ENCODE measurements at places on chromosomes 1 and 21.

- DNase-seq = no peak
These were observed 38.2 kb downstream of the ZBTB17 start for GRCh38 chr1:15937706-15938168.

GRCh38 chr1:26814377-26814776, 12.1 kb upstream of the ZDHHC18 start:
- no peak for DNase-seq

DNA sequence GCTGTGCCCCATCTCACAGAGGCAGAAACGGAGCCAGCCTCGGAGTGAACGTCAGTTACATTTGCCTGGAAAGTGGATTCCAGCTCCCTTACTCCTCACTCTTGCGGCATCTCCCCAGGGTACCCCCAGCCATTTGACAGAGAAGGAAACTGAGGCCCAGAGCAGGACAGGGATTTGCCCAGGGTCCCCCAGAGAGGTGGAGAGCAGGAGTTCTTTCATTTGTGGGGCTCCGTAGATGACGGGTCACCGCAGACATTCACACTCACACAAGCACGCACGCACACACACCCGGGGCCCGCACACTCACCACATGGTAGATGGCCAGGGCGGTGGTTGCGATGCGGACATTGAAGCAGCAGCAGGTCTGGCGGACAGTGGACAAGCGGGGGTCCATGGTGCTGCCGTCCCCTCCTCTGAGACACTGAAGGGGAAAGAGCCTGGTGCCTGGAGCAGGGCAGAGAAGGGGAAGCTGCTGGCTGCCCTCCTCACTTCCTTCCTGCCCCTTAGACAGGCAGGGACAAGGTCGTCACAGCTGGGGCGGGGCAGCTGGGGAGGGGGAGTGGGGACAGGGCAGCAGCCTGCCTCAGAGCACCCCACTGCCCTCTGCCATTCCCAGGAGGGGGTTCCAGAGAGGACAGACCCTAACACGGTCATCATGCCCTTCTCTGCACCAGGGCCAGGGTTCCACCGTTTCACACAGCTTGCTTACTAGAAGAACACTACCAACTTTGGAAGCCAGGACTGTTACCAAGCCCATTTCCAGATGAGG, at the start of gene LAPTM5:
LAPTM5 (minus strand) TSS at position 423 of the 769 bp plus-strand sequence; CDS start at position 394, 29 bp downstream.
- no peak for DNase-seq

DNA sequence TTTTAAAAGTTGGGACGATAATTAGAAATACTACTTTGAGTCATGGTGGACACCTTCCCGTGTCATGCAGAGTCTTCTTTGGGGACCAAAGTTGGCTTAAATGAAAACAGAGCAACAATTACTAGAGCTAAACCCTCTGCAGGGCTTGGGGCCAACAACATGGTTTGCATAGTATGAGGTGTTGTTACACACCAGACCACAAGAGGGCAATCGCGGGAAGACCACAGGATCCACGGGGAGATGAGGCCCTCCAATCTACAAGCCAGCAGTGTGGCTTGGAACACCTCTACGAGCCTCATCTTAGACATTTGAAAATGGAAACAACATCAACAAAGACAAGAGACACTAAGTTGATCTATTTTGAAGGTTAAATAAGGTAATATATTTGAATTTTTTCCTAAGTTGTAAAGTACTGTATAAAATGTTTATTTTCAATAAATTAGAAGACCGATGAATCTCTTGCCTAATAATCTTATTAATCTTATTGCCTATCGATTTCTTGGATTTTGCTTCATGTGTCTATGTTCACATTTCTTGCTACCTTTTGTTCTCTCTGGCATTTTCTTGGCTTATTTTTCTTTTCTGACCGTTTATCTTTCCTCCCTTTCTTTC, 8.2 kb upstream of the SMCP start:
- peak; percentile 81 for DNase-seq

DNA sequence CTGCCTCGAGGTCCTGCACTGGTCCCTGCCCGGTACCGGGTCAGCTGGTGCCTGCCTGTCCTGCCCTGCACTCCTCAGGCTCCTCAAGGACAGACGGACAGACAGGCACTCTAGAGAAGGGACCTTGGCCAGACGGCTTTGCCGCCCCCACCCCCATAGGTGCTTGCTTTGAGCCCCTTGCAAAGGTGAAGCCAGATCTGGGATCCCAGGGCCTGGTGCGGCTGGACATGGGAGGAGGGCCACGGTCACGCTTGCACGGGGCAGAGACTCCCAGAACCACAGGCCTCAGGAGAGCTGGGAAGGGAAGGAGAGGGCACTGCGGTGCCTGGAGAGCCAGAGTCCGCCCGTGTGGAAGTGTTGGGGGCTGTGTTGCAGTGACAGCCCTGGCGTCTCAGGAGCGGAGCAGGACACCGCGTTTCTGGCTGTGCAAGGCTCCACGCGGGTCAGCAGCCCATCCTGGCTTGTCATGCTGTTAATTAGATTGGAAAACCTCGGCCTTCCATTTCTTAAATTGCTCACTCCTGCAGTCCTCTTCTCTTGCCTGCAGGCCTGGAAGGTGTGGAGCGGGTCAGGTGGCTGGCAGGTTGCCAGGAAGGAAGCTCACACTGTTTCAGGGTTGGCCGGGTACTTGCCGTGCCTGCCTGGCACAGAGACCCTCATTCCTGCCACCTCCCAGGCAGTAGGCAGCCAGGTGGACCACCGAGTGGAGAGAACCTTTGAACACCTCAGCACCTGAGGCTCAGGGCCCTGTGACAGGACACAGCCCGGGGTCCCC, 16.3 kb downstream of the COL18A1 start:
- DNase-seq = no peak

GRCh38 chr1:200866116-200866515, 6.7 kb upstream of the GPR25 start:
- peak; percentile 55 for DNase-seq

GRCh38 chr21:16605597-16605996, 875.8 kb downstream of the USP25 start:
- peak; percentile 49 for DNase-seq

DNA sequence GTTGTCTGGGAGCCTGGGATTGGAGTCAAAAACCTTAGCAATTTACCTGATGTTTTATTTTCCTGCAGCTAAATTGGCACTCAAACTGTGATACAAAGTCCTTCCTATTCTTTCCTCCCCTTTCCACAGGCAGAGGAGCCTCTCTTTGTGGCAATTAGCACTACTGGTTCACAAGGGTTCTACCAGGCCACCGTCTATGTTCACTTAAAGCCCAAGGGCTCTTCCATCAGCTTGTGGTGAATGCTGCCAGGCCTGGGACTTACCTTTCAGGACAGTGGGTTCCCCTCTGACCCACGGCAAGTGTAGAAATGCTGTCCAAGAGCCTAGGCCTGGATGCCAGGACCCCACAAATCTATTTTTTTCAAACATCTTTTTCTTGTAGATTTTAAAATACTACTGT, 251.9 kb upstream of the B3GALT2 start:
- no peak for DNase-seq

DNA sequence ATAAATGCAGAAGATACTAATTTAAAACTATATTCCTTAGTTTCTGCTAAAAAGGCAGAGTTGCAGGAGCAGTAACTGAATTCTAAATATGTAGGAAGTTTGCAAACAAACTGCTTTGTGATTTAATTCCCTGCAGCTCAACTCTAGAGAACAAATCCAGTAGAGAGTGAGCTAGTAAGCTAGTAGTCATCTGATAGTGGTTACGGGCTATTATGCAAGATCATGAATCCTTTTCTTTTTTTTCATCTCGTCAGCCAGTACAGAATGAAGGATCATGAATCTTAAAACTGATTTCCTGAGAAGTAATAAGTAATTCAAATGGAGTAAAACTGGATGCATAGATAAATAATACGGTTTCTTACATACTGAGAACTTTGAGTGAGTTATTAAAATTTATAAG, 3.3 kb downstream of the DPH5 start:
- peak; percentile 36 for DNase-seq

GRCh38 chr1:46094471-46095005, 37.9 kb downstream of the PIK3R3 start:
- DNase-seq = peak; percentile 26

GRCh38 chr1:201408176-201408833, 9.2 kb upstream of the LAD1 start:
- peak; percentile 85 for DNase-seq

DNA sequence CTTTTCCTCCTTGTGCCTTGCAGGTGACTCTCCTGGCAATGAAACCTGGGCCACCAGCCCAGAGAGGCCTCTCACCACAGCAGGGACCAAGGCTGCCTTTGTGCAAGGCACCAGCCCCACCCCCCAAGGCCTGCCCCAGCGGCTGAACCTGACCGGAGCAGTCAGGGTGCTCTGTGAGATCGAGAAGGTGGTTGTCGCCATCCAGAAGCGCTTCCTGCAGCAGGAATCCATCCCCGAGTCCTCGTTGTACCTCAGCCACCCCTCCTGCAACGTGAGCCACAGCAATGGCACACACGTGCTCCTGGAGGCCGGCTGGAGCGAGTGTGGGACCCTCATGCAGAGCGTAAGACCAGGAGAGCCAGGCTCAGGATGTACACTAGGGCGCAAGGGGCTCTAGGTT, 51.7 kb downstream of the UMODL1 start:
- no peak for DNase-seq

- no peak for DNase-seq
These were observed 82.0 kb downstream of the UCHL5 start for GRCh38 chr1:192977089-192977706.

DNA sequence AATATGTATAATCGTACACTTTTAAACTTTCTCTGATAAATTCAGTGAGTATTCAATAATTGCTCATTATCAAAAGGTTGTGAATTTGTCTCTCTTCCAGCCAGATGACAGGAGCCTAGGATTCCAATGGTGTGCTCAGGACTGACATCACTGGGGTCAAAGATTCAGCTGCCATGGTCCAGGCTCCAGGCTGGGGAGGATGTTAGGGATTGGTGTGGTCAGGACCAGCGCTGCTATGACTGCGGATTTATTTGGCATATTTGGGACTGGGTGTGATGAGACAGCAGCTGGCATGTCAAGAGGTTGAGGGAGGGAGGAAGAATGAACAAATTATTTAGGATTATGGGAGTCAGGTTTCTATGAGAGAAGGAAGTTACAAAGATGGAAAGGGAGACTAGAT, 48.2 kb upstream of the ABCA4 start:
- DNase-seq = no peak

- DNase-seq = no peak
These were observed 182.9 kb upstream of the CSF3R start for GRCh38 chr1:36665478-36666080.

DNA sequence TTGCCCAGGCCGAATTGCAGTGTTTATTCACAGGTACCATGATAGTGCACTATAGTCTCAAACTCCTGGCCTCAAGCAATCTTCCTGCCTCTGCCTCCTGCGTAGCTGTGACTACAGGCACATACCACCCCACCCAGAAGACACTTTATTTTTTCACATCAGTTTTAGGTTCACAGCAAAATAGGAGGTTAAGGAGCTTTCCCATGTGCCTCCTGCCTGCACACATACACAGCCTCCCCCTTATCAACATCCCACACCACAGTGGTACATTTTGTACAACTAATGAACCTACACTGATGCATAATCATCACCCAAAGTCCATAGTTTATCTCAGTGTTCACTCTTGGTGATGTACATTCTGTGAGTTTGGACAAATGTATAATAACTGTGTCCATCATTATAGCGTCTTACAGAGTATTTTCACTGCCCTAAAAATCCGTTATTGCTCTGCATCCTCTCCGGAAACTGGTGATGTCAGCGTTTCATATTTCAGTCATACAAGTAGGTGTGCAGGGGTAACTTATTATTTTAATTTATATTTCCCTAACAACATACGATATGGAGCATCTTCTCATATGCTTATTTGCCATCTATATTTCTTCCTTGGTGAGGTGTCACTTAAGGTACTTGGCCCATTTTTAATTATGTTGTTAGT, 23.2 kb downstream of the OR13G1 start:
- DNase-seq = no peak

GRCh38 chr1:18557621-18558465, 72.8 kb upstream of the PAX7 start:
- peak; percentile 5 for DNase-seq

DNA sequence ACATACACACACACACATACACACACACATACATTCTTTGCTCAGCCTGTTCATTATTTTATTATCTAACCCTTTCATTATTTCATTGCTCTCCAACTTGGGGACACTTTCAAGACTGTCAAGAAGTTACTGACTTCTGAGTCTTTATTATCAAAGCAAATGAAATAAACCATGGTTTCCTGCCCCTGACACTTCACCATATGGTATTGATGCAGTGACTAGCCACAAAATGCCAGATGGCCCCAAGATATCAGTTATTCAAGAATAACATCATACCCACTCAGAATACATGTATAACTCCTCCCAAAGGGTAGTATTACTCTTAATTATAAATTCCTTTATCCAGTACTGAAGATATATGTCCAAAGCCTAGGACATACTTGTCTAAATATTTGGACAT, 197.3 kb downstream of the MRPL39 start:
- no peak for DNase-seq

DNA sequence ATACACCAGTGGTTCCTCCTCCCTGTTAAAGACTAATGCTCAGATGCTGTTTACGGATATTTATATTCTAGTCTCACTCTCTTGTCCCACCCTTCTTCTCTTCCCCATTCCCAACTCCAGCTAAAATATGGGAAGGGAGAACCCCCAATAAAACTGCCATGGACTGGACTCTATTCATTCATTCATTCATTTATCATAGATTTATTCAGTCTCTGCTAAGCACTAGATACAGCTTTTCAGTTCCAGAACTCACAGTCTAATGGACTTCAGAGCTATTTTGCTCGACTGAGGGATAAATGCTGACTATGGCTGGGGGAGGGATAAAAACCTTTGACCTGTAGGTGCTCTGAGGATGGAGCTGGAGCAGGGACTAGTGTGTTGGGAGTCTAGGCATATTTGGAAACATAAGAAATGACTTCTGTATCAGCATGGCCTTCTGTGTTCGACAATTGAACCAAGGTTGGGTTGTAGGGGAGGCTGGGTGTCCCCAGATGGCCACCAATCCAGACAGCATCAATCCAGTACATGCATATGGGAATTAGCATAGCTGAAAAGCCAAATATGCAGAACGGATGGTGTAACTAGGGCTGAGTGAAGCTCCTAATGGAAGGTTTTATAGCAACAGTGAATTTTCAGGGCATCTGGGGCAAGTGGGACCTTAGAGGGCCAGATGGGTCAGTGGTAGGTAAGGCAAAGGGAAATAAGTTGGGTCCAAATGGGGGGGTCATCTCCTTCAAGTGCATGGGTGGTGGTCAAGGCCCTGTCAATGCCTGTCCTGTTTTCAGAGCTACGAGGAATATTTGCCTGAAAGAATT, 4.1 kb downstream of the APOA2 start:
- no peak for DNase-seq

GRCh38 chr1:78387871-78388270, 102.9 kb upstream of the PTGFR start:
- no peak for DNase-seq

- no peak for DNase-seq
These were observed 111.0 kb downstream of the TAS1R2 start for GRCh38 chr1:18748435-18748834.

GRCh38 chr1:10941891-10942541, 70.4 kb upstream of the TARDBP start:
- DNase-seq = peak; percentile 74

All from astrocyte of the hippocampus (primary cell).